ENCODE measurements at places on chromosomes 4 and X.

- DNase-seq: no peak
Observed at GRCh38 chr4:53935780-53936179, 128.6 kb downstream of the CHIC2 start.

GRCh38 chrX:74514384-74514783 lies 93.1 kb downstream of the SLC16A2 start:
- no peak for DNase-seq

DNA sequence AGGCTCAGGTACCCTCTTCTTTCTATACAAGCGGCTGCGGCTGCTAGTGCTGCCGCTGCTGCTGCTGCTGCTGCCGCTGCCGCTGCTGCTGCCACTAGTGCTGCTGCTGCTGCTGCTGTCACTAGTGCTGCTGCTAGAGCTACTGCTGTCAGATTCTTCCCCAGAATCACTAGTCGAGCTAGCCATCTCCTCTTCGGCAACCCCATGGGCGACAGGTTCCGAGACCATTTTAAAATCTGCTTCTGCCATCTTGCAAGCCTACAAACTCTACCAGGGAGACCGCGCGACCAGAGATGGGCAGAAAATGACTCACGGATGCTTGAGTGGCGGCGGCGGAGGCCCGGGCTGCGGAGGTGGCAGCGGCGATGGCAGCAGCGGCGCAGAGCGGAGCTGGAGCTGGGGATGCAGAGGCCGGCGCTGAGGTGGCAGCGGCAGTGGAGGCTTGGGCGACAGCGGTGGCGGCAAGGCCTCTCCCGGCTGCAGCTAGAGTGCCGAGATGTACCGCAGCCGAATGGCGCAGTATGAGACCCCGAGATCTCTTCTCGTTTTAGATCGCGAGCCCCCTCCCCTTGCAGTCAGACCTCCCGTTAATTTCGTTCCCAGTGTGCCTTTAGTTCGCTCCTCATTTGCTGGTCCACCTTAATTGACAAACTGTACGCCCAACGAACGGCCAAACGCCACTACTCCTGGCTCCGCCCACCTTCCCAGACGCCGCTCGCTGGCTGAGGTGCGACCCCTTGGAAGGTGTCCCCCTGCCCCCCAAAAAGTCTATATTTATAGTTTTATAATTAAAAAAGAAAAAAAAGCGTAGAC lies at the start of gene NAP1L3:
TSS of gene NAP1L3 (minus strand) at position 523 of the 813 bp plus-strand sequence. CDS start at position 249, 274 bp downstream.
- peak; percentile 62 for DNase-seq

- DNase-seq: no peak
Observed at GRCh38 chrX:118496763-118497079, 1.1 kb downstream of the DOCK11 start.

DNA sequence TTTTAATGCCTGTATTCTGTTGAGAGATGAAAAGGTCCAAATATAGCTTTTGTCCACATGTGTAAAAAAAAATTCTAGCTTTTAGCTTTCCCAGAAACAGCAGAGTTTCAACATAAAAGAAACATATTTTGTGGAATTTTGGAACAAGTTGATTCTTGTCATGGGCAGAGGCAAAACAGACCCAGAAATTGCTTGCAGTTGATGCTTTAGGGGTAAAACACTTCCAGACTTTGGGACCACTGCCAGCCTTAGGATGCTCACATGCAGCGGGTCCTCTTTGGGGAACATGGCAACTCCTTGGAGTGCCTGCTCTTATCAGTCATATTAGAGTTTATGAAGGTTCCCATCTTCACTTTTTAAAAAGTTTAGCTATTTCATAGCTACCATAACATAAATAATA lies 30.4 kb downstream of the DCLK2 start:
- no peak for DNase-seq

DNA sequence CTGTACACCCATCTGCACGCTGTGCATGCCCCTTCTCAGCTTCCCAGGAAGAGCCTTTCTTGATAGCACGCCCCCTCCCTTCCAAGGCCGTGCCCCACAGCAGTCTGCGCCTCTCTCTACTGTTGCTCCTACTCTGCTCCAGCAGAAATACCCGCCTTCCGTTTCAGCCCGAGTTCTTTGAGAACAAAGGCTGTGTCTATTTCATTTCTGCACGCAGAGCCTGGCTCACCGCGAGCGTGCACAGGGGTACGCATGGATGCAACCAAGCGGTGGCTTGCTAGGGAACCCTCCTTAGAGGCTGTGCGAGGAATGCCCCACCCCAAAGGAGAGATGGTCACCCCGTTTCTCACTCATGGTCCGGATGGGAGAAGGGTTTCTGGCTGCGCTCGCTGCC lies 485 bp downstream of the AADAT start:
- DNase-seq: no peak

GRCh38 chrX:100717363-100717762 lies 14.6 kb downstream of the SYTL4 start:
- no peak for DNase-seq

GRCh38 chr4:107153956-107154355 lies 117.8 kb upstream of the DKK2 start:
- DNase-seq: no peak

DNA sequence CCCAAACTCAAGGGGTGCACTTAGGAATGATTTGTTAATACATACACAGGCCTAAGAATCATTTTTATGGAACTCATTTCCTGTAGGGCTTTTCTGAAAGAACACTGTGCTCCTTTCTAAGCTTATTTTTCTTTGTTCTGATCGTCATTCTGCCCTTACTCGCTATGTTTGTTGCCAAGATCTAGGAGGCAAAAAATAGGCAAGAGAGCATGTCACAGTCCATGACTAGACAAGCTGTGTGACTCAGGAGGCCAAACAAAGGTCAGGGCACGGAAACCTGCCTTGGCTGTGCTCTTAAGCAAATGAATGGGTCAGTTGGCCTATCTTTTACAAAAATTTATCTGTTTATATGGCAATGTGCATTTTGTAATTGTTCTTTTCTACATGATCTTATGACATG lies 42.5 kb upstream of the C1GALT1C1 start:
- DNase-seq: no peak

GRCh38 chr4:25513814-25514213 lies 136.8 kb downstream of the ANAPC4 start:
- DNase-seq: no peak

- no peak for DNase-seq
Observed at GRCh38 chr4:155478336-155478835, 101.6 kb upstream of the MAP9 start.

GRCh38 chr4:136754810-136755530 lies 777.3 kb downstream of the PCDH18 start:
- DNase-seq: no peak

GRCh38 chrX:134654398-134655012 lies 3.8 kb downstream of the PLAC1 start:
- DNase-seq: peak; percentile 4

DNA sequence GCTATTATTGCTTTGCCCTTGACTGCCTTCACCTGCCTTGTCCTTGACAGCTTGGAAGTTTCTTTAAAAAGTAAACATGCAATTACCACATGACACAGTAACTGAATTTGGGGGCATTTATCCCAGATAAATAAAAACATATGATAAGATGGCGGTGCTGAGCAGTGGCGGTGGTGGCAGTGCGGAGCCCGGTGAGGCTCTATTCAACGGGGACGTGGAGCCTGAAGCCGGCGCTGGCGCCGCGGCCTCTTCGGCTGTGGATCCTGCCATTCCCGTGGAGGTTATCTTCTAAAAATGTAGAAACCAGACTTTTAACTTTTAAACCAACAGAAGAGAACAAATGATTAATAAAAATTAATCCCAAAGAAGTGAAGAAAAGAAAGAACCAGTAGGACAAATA lies 59.7 kb upstream of the ZDHHC15 start:
- DNase-seq: no peak

DNA sequence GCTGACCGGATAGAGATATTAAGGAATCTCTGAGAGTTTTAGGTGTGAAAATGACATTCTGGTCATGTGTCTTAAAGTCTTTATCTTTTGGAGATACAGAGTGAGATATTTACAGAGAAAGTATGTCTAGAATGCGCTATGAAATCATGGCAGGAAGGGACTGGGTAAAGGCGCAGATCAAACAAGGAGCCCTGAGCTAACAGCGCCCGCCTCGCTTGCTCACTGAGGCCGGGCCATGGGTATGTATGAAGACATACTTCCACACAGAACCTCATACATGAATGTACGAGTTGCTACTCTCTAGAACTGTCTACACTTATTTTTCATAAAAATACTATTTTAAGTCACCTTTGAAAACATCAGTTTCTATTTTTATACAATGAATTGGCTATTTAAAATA lies 20.0 kb downstream of the FAM53A start:
- DNase-seq: no peak

- DNase-seq: no peak
Observed at GRCh38 chr4:14883166-14883565, 119.1 kb upstream of the CPEB2 start.

DNA sequence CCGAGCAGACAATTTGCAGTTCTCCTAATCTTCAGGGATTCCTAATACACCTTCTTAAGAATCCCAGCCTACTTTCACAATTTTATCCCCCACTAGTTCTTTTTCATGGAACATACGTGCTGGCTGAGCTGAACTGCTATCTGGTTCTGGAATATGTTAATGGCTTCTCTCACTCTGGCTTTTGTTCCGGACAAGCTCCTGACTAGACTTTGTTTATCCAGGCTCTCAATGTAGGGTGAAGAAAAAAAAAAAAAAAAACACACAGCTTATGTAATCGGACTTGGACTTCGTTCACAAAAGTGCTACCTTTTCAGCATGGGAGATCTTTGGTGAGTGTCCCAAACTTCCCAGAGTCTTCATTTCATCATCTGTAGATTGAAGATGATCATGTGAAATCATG lies 555.4 kb upstream of the CPEB2 start:
- no peak for DNase-seq

Measured in stimulated activated CD4-positive, alpha-beta T cell treated with anti-CD3 and anti-CD28 coated beads, Interleukin-4, amount 100 ng/mL, for 1 hour (primary cell).